A549 (cell line): ENCODE measurements at places on chromosomes 7 and 10. TPM values are rescaled to one million over a fixed set of nuclear protein-coding genes. Genes with fewer than 3 reads are reported as not detected.

The STAG3 gene
- polyA plus RNA-seq = 0.50 to 0.66 TPM (median 0.55 TPM) in 3 replicates

DNA sequence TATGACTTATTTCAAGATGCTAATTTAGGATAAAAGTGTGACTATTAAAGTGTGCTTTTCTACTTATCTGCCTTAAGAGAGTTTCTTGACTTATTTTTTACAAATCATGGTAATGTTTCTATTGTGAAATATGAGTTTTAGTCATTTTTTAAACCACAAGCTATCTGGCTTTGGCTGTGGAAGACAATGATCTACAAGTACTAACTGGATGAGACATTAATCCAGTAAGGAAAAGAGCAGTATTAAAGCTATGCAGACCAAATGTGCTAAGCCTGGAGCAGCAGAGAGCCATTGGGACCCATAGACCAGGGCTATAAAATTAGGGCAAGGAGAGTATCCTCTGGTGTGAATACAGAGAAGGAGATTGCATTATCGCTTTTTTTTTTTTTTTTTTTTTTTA, 92.4 kb downstream of the SEMA3A start:
- no peak for DNase-seq

The OR2A42 gene
- polyA plus RNA-seq = not detected in 3 replicates

GRCh38 chr10:62740885-62741745, 63.4 kb upstream of the ADO start:
- DNase-seq = no peak

GRCh38 chr7:42926204-42926603, 5.8 kb downstream of the PSMA2 start:
- no peak for DNase-seq

The GNG11 gene
- 26.3 to 34.8 TPM (median 33.4 TPM) in 3 replicates for polyA plus RNA-seq

GRCh38 chr7:16874066-16874465, 7.7 kb downstream of the AGR3 start:
- DNase-seq = no peak

DNA sequence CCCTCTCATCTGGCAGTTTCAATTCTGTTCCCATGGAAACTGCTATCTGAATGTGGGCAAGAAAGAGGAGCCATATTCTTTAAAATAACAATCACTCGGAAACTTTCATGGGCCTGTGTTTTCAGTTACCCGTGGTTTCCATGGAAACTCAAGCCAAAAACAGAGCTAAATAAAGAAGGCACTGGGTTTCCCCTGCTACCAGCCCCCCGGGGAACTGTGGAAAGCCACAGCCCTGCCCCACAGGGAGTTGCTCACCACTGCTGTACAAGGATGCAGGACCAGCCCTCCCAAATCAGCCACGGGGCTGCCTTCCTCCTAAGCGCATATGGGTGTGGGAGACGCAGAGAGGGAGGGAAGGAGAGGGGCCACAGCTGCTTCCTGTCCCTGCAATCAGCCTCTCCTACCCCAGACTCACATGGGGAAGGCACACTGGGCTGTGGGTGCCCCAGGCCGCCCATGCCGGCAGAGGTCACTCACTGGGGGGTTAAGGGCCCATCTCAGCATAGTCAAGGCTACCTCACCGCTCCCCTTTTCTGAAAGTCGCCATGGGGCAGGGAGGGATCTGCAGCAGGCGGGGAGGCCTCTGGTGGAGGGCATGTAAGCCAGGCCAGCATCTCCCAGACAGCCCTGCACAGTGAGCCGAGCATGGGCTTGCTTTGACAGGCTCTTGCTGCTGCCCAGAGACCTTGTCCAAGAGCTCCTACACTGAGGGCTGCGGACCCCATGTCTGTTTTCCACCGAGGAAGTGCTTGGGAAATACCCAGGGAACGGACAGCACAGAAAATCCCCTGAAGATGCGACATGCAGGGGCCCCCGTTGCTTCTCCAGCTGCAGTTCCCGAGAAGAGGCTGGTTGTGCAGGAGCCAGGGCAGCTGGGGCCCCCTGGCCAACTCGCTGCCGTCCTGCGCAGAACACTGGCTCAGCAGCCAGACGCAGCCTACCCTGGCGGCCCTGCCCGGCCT, 157.3 kb upstream of the PPP2R2D start:
- DNase-seq = no peak

GRCh38 chr7:48511080-48511479, 339.8 kb downstream of the ABCA13 start:
- no peak for DNase-seq

The TRAPPC14 gene
- 12.0 to 15.6 TPM (median 14.1 TPM) in 3 replicates for polyA plus RNA-seq

The GPR22 gene
- polyA plus RNA-seq = not detected in 3 replicates

- DNase-seq = peak; percentile 15
These were observed 115.5 kb upstream of the ZNF438 start for GRCh38 chr10:31147210-31147608.

The TMEM139 gene
- polyA plus RNA-seq = 0.37 to 0.71 TPM (median 0.42 TPM) in 3 replicates

The CAV1 gene
- 493 to 547 TPM (median 530 TPM) in 3 replicates for polyA plus RNA-seq

DNA sequence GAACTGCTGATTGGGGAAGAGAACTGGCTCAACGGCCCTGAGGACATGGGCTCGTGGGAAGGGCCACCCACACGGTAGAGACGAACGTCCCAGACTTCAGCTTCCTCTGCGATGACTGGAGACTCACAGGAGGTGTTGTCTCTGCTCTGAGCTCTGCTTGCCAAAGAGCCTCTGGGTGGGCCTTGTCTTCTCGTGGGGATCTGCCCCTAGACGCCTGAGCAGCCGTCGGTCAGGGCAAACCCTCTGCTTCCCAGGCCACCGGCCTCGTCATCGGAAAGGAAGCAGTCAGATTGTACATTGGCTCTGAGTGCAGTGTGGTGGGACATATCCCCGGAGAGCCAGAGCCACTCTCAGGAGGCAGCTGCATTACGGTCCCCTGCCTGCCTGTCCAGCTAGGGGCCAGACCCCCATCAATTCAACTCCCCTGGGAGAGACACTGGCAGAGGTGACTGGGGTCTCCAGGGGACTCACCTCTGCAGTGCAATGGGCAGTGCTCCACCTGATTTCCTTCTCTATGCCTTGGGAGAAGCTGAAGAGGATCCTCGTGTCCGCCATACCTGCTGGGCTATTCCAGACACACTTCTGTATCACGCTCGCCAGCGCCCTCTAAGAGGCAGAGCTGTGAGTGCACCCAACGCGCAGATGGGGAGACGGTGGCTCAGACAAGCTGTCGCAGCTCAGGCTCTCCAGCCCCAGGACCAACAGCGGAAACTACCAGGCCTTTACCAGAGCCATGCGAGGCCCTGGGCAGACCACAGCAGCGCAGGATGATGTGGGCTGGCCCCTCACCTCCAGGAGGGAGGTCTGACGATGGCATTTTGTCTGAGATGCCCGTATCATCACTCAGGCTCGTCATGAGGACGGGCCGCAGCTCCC, 227.4 kb downstream of the TCERG1L start:
- DNase-seq = no peak

The SLK gene
- 20.5 to 23.3 TPM (median 23.2 TPM) in 3 replicates for polyA plus RNA-seq

GRCh38 chr10:124450783-124451057, 885 bp upstream of the NKX1-2 start:
- no peak for DNase-seq

The HMX3 gene
- polyA plus RNA-seq = not detected in 3 replicates
